ENCODE measurements at places on chromosomes 1 and 21.

GRCh38 chr1:156553860-156554485, 18.4 kb downstream of the IQGAP3 start:
- no peak for DNase-seq

- no peak for DNase-seq
These were observed 227.1 kb upstream of the MAP1LC3C start for GRCh38 chr1:242225767-242226573.

DNA sequence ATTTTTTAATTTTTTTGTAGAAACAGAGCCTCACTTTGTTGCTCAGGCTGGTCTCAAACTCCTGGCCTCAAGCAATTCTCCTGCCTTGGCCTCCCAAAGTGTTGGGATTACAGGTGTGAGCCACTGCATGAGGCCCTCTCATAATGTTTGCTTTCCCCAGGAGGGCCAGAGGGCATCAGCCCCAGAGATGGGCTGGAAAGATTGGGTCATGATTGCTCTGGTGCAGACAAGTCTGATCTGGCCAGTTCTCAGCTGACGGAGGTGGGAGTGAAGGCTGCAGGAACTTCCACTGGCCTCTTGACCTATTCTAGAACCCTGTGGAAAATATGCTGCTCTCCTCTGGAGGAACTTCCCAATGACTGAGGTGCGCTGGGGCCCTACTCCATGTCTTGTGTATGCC, 43.4 kb upstream of the RD3 start:
- no peak for DNase-seq

GRCh38 chr1:203276408-203276807, 28.9 kb upstream of the BTG2 start:
- DNase-seq: no peak

GRCh38 chr1:86085741-86086409, 70.7 kb downstream of the COL24A1 start:
- DNase-seq: no peak

Data from SK-N-SH (cell line).